ENCODE measurements at places on chromosomes 3 and 15. TPM values are rescaled to one million over a fixed set of nuclear protein-coding genes. Genes with fewer than 3 reads are reported as not detected.

- DNase-seq, result peak; percentile 33
- no peaks in the 10 kb centered on the region for H3K36me3 ChIP-seq
- H3K27ac ChIP-seq, result no peak overlapping the region
- H3K4me1 ChIP-seq, result peaks cover 4% of the 10 kb centered on the region
Measured at GRCh38 chr3:193605876-193606275, 12.9 kb downstream of the OPA1 start.

DNA sequence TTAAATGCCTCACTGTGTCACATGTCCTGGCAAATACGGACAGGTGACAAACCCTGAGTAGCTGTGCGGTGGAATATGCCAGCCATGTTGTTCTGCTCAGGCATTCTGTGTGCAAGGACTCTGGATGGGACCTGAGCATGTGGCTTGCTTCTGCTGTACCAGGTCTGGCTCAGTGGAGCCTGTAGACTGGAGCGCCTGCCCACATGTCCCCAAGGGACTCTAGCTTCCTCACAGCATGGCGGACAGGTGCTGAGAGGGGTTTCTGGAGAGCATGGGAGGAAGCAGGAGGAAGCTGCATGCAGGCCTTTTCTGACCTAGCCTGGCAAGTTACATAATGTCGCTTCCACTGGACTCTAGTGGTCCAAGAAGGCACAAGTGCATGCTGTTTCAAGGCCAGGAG is 96.3 kb downstream of the PLXNA1 start:
- no peaks in the 10 kb centered on the region for H3K36me3 ChIP-seq
- no peaks in the 10 kb centered on the region for H3K27me3 ChIP-seq
- no peak overlapping the region for H3K27ac ChIP-seq
- no peak for DNase-seq

- no peaks in the 10 kb centered on the region for H3K36me3 ChIP-seq
- no peak overlapping the region for H3K4me3 ChIP-seq
- no peaks in the 10 kb centered on the region for H3K27me3 ChIP-seq
Measured at GRCh38 chr3:167835953-167836352, 100.4 kb downstream of the SERPINI1 start.

Gene SPSB4
- total RNA-seq, result 8.9 TPM

GRCh38 chr3:53189276-53189675 is 28.3 kb downstream of the PRKCD start:
- no peak overlapping the region for H3K27ac ChIP-seq
- no peak overlapping the region for H3K4me3 ChIP-seq
- H3K27me3 ChIP-seq, result no peaks in the 10 kb centered on the region
- no peaks in the 10 kb centered on the region for H3K36me3 ChIP-seq
- DNase-seq, result no peak

DNA sequence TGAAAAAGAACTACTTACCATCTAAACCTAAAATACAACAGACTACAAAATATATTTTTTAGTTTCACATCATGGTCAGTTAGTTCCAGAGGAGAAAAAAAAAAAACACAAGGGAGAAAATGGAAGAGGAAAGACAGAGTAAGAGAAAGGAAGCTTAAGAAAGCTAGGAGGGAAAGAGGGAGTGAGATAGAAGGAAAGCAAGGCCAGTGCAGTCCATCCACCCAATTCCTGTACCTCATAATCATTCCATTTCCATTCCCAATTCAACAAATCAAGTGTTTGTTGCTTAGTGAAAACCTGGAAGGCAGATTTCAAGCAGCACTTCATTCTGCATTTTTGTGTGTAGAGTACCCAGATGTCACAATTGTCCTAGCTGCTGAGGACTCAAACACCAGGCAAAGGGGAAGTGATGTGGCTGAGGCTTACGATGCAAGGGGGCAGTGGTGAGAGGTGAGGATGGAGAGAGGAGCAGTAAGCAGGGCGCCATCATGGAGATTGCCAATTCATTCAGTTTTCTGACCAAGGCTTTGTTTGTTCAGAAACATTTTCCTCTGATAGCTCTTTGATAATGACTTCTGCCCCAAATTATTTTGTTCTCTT is 83.6 kb upstream of the GSK3B start:
- no peak overlapping the region for H3K27ac ChIP-seq
- peaks cover 7% of the 10 kb centered on the region for H3K4me1 ChIP-seq
- H3K36me3 ChIP-seq, result no peaks in the 10 kb centered on the region
- H3K27me3 ChIP-seq, result no peaks in the 10 kb centered on the region
- H3K4me3 ChIP-seq, result no peak overlapping the region

DNA sequence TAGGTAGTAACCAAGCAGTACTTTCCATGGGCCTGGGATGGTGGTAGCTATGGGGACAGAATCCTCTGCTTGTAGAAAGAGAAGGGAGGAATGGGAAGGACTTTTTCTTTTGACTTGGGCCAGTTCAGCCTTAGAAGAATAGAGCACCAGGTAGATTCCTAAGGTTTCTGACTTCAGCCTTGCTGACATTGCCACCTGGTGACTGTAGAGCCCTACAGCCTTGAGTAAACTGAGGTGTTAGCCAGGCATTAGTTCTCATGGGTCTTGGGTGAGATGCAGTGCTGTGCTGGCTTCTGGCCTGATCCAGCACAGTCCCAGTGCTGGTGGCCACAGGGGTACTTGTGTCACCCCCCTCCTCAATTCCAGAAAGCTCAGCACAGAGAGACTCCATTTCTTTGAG is 171.1 kb downstream of the ZBBX start:
- no peaks in the 10 kb centered on the region for H3K36me3 ChIP-seq
- no peak for DNase-seq
- H3K27ac ChIP-seq, result no peak overlapping the region

GRCh38 chr3:42507761-42508335 is 5.4 kb downstream of the VIPR1 start:
- peaks cover 10% of the 10 kb centered on the region for H3K4me1 ChIP-seq
- DNase-seq, result peak; percentile 13
- H3K27me3 ChIP-seq, result no peaks in the 10 kb centered on the region
- H3K27ac ChIP-seq, result no peak overlapping the region

GRCh38 chr15:39942753-39943150 is 8.8 kb downstream of the EIF2AK4 start:
- H3K27me3 ChIP-seq, result no peaks in the 10 kb centered on the region
- H3K27ac ChIP-seq, result no peak overlapping the region
- no peak for DNase-seq
- H3K4me3 ChIP-seq, result no peak overlapping the region
- H3K36me3 ChIP-seq, result peaks cover 81% of the 10 kb centered on the region
- peaks cover 24% of the 10 kb centered on the region for H3K4me1 ChIP-seq

DNA sequence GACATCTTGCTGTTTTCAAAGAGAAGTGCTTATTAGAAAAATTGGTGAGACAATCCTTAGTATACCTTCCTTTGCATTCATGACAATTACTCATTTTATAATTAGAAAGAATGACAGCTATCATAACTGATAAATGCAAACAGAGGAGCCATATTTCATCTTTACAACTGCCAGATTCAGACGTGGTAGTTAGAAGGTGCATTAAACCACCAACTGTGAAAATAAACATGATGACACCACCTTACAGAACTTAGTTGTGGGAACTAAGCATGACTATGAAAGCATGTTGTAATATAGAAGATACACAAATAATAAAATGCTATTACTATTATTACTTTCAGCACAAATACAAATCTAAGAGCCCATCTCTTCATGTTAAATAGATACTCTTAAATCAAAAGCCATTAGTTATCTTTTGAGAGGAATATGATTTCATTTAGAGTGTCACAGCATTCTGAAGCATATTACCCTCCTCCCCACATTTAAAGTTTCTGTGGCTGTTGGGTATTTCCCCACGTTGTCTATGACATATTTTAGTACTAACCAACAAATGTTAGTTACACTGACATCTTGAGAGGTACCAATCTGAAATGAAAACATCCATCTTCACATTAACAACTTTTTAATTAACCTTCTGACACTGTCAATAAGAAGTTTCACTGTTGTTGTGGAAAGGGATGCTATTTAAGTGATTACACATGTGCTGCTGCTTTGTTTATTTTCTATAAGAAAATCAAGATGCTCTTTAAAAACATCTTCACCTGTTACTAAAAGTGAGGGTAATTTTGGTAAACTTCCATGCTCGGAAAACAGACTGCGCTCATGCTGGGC is 163.8 kb downstream of the LSAMP start:
- H3K4me1 ChIP-seq, result no peaks in the 10 kb centered on the region
- DNase-seq, result no peak
- H3K27me3 ChIP-seq, result no peaks in the 10 kb centered on the region
- no peak overlapping the region for H3K4me3 ChIP-seq
- no peak overlapping the region for H3K27ac ChIP-seq

DNA sequence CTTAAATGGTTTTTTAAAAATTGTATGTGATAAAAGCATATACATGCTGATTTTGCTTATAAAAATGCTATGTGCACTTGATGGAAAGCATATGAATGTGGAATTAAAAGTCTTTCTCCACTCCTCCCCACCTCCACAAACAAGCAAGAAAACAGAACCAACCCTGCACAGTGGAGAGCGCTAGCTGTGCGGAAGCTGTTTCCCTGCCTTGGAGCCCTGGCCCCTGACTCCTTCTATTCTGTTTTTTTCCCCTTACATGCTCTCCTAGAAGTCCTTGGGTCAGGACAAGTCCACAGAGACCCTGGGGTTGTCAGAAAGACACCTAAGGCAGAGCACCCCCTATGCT is 64.2 kb downstream of the BOC start:
- H3K4me1 ChIP-seq, result peaks cover 5% of the 10 kb centered on the region
- peaks cover 50% of the 10 kb centered on the region for H3K36me3 ChIP-seq
- H3K27me3 ChIP-seq, result no peaks in the 10 kb centered on the region
- DNase-seq, result no peak
- H3K4me3 ChIP-seq, result no peak overlapping the region

- no peaks in the 10 kb centered on the region for H3K4me1 ChIP-seq
- no peak overlapping the region for H3K27ac ChIP-seq
- H3K36me3 ChIP-seq, result no peaks in the 10 kb centered on the region
- H3K27me3 ChIP-seq, result no peaks in the 10 kb centered on the region
- no peak for DNase-seq
Measured at GRCh38 chr3:54983266-54984099, 55.6 kb upstream of the LRTM1 start.

Gene FETUB
- not detected for total RNA-seq

Gene DAZL
- total RNA-seq, result not detected

DNA sequence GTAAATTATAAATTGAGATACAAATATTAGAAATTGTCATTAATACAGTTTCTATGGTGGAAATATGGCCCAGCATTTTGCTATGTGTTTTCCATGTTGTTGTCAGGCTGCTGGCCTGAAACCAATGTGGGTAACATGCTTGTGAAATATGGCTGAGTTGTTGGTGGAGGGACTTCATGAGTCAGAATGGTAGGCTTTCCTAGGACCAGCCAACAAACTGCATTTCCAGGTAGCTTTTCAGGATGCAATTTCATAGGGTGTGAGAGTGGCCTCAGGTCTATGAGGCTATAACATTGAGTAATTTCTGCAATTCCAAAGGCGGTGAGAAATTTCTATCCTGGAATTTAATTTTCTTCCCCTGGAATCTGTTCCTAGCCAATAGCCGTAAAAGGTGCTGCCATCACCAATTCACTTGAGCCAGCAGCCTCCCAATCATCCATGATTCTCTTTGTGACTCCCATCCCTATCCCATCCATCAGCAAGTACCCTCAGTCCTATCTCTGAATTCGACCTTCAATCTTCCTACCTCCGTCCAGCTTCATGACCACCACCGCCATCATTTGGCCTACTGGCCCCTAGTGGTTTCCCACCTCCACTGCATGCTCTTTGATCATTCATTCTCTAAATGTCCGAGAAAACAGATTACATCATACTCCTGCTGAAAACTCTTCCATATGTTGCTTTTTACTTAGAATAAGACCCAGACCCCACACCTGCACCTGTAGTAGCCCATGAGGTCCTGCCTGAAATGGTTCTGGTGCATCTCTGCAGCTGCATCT is 276.6 kb upstream of the CFAP20DC start:
- DNase-seq, result no peak
- H3K27ac ChIP-seq, result no peak overlapping the region
- H3K4me1 ChIP-seq, result no peaks in the 10 kb centered on the region
- no peak overlapping the region for H3K4me3 ChIP-seq
- no peaks in the 10 kb centered on the region for H3K27me3 ChIP-seq

DNA sequence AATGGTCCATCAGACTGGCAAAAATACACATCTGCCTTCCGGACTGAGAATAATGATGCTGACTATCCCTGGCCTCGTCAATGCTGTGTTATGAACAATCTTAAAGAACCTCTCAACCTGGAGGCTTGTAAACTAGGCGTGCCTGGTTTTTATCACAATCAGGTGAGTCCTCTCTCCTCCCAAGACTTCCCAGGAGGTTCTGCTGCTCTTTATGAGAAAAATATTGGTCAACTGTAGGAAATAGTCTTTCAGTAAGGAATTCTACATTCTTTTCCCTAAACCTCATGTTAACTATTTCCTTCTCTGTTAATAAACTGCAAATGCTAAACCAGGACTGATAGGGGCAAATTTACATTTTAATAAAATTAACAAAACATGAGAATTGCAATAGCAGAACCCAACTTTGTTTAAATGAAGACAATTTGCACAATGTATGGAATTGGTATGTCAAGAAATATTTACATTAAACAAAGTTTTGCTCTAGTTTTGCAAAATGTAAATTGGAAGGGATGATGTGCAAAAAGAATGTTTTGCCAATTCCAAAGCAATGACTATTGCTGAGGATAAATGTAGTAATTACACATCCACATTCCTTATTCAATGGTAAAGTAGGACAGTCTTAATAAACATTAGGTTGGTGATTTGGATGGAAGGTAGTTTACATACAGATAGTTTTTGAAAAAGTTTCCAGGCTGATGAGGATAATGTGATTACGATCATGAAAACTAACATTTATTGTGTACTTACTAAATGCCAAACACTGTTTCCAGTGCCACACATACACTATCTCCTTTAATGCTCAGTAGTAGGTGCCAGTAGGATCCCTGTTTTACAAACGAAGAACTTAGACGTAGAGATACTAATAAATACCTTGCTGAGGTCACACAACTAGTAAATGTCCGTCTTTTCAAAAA is 21.1 kb downstream of the UPK1B start:
- no peaks in the 10 kb centered on the region for H3K4me1 ChIP-seq
- H3K36me3 ChIP-seq, result no peaks in the 10 kb centered on the region
- H3K27me3 ChIP-seq, result no peaks in the 10 kb centered on the region
- no peak for DNase-seq
- H3K4me3 ChIP-seq, result no peak overlapping the region

Gene ITIH1
- total RNA-seq, result not detected

- peaks cover 58% of the 10 kb centered on the region for H3K4me1 ChIP-seq
- no peaks in the 10 kb centered on the region for H3K36me3 ChIP-seq
- H3K27ac ChIP-seq, result peak overlapping the region; percentile 80
- H3K27me3 ChIP-seq, result no peaks in the 10 kb centered on the region
- H3K4me3 ChIP-seq, result no peak overlapping the region
Measured at GRCh38 chr3:120418866-120419490, 31.8 kb downstream of the FSTL1 start.
